H1 (cell line): ENCODE measurements at places on chromosomes 11 and 22. TPM values are rescaled to one million over a fixed set of nuclear protein-coding genes. Genes with fewer than 3 reads are reported as not detected.

MMP8 gene
- polyA plus RNA-seq = not detected in 2 replicates

YAP1 gene
- 62.0 and 95.9 TPM in 2 replicates for polyA plus RNA-seq

MS4A6E gene
- polyA plus RNA-seq = not detected in 2 replicates

WBP2NL gene
- not detected in 2 replicates for polyA plus RNA-seq

PHOX2A gene
- 0.67 and 0.94 TPM in 2 replicates for polyA plus RNA-seq

OR4D11 gene
- polyA plus RNA-seq = not detected in 2 replicates

RGL4 gene
- not detected in 2 replicates for polyA plus RNA-seq

PAAF1 gene
- 18.3 and 24.4 TPM in 2 replicates for polyA plus RNA-seq

MED15 gene
- 28.3 and 37.8 TPM in 2 replicates for polyA plus RNA-seq

FAU gene
- 826 and 846 TPM in 2 replicates for polyA plus RNA-seq

OR8H2 gene
- not detected in 2 replicates for polyA plus RNA-seq

SOX6 gene
- polyA plus RNA-seq = 0.03 and 0.09 TPM in 2 replicates

SCGB1C1 gene
- not detected in 2 replicates for polyA plus RNA-seq

OR52B2 gene
- 0.15 TPM in 1 of 2 replicates, not detected in the other for polyA plus RNA-seq

ZBTB44 gene
- 32.8 and 37.2 TPM in 2 replicates for polyA plus RNA-seq

ASPHD2 gene
- polyA plus RNA-seq = 7.2 and 8.1 TPM in 2 replicates

TRIM21 gene
- polyA plus RNA-seq = 15.6 and 16.3 TPM in 2 replicates

BIRC3 gene
- polyA plus RNA-seq = 0.02 and 0.08 TPM in 2 replicates

ESAM gene
- polyA plus RNA-seq = 0.09 and 0.19 TPM in 2 replicates

DGAT2 gene
- polyA plus RNA-seq = 5.9 and 8.5 TPM in 2 replicates

LRRC74B gene
- polyA plus RNA-seq = 0.03 TPM in 1 of 2 replicates, not detected in the other

NLRP14 gene
- polyA plus RNA-seq = 0.02 and 0.05 TPM in 2 replicates

YPEL1 gene
- polyA plus RNA-seq = 5.9 and 6.0 TPM in 2 replicates

IFT27 gene
- 36.4 and 43.9 TPM in 2 replicates for polyA plus RNA-seq

NRXN2 gene
- polyA plus RNA-seq = 1.3 and 5.7 TPM in 2 replicates

MAPK8IP2 gene
- polyA plus RNA-seq = 1.5 and 1.7 TPM in 2 replicates

MLC1 gene
- polyA plus RNA-seq = 0.17 and 0.20 TPM in 2 replicates

CYTH4 gene
- polyA plus RNA-seq = 0.08 and 0.09 TPM in 2 replicates

NXPE2 gene
- not detected in 2 replicates for polyA plus RNA-seq

CREB3L1 gene
- polyA plus RNA-seq = 4.1 and 6.5 TPM in 2 replicates

KDM4D gene
- polyA plus RNA-seq = 4.5 and 4.8 TPM in 2 replicates

ANGPTL5 gene
- polyA plus RNA-seq = not detected in 2 replicates

NAV2 gene
- polyA plus RNA-seq = 35.2 and 35.6 TPM in 2 replicates

CDC42EP1 gene
- 8.3 and 15.4 TPM in 2 replicates for polyA plus RNA-seq

P2RY6 gene
- 0.15 and 0.20 TPM in 2 replicates for polyA plus RNA-seq

PNPLA3 gene
- polyA plus RNA-seq = 17.5 and 21.0 TPM in 2 replicates

FAM227A gene
- polyA plus RNA-seq = 2.1 TPM in 2 replicates

HOATZ gene
- polyA plus RNA-seq = not detected in 2 replicates

KCNK4 gene
- not detected in 2 replicates for polyA plus RNA-seq

ANO1 gene
- polyA plus RNA-seq = 3.6 and 4.7 TPM in 2 replicates

MOGAT2 gene
- polyA plus RNA-seq = not detected in 2 replicates

KRTAP5-10 gene
- 0.11 and 0.12 TPM in 2 replicates for polyA plus RNA-seq

CNTF gene
- 0.33 and 0.41 TPM in 2 replicates for polyA plus RNA-seq

CARD18 gene
- polyA plus RNA-seq = not detected in 2 replicates

OR4A16 gene
- not detected in 2 replicates for polyA plus RNA-seq

KCTD17 gene
- polyA plus RNA-seq = 44.0 and 69.0 TPM in 2 replicates

PARVG gene
- 0.80 and 1.5 TPM in 2 replicates for polyA plus RNA-seq

TYMP gene
- 0.48 and 0.83 TPM in 2 replicates for polyA plus RNA-seq

ZDHHC13 gene
- polyA plus RNA-seq = 11.9 and 22.4 TPM in 2 replicates

KCNJ5 gene
- polyA plus RNA-seq = 0.03 and 0.05 TPM in 2 replicates

FERMT3 gene
- polyA plus RNA-seq = 3.7 and 5.9 TPM in 2 replicates

THY1 gene
- polyA plus RNA-seq = 2,050 and 2,479 TPM in 2 replicates

PGA5 gene
- polyA plus RNA-seq = 2.0 and 2.5 TPM in 2 replicates

DDX6 gene
- polyA plus RNA-seq = 15.4 and 29.8 TPM in 2 replicates
